T1000 (cell line): ENCODE measurements at places on chromosomes 3 and 15.
A peak's percentile ranks its signal among the peaks of the same experiment; 100 is the strongest.

DNA sequence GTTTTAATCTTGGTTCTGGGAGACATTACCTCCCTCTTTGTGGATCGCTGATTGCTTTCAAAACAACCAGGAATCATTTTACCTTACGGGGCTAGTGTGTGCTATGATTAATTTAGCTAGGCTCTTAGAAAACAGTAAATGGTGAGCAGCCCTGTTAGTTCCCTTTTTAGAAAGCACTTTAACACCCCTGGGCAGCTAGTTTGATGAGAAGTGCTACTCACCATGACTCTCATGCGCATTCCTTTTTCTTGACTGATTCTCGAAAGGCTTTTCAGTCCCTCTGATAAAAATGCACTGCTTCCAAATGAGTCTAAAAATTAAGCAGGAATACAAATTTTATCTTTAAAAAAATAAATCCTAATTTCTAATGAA, 75.3 kb upstream of the LEKR1 start:
- DNase-seq = no peak

DNA sequence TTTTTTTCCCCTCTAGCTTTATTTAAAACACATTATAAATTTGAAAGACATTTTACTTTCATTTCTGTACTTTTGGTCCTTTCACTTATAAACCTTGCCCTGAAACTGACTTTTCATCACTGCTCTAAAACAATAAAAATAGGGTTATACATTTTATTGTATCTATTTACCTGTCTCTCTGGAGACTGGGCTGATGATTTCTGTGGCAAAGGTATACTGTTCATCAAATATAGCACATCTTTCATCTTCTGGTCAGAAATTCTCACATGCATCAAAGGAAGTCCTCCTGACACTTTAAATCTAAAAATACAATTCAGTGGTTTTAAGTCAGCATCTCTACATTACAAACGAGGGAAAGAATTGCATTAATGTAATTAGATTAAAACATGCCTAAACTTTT, 86.1 kb downstream of the VPS13C start:
- DNase-seq = no peak

DNA sequence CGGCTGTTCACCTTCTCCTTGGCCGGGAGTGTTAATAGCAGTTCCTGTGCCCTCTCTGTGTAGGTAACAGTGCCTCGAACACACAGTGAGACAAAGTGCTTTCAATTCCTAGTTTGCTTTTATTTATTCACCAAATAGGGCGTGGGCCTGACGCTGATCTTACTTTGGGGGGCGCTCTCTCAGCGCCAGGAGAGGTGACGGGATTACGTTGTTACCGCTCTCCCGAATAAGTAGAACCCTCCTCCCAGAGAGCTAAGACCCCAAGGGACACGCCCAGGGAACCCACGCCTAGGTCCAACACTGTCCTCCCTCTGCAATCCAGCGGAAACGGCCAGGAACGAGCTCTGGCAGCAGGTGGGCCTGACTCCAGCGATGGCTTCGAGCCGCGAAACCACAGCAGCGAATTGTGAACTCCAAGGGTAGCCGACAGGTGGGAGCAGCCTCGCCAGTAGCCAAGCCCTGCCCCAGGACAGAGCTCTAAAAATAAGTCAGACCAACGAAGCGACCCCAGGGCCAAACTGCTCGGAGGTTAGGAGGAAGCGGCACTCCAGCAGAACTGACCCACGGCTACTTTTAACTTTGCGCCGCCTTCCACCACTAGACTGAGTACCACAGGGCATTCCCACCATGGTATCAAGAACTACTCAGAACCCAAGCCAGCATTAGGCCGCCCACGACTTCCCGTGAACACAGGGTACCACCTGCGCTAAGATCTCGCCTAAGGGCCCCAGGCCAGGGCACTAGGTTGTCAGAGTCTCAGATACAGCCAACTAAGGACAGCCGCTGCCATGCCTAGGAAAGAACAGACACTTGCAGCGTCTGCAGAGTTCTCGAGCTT, 1.6 kb upstream of the SIN3A start:
- DNase-seq = no peak

GRCh38 chr3:141411251-141411771, 43.0 kb downstream of the ZBTB38 start:
- DNase-seq = no peak

- peak; percentile 35 for DNase-seq
Observed at GRCh38 chr15:99249270-99249841, at the start of gene TTC23. TTC23 (minus strand) TSS chr15:99249581; CDS start chr15:99228712, 20,869 bp downstream.

DNA sequence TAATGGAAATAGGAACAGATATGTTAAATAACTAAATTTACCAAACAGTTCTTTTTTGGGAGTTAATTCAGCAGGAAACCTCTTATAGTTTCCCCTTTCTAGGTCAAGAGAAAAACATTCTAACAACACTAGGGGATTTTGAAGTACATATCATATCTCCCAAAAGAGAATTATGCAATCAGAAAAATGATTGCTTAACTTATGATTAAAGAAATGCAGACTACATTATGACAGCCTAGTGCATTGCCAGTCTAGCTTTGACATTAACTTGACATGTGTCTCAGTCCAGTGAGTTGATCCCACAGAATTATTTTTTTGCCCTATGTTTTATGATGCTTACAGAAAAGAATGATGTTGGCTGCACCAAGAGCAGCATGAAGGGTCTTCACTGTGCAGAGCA, 31.7 kb upstream of the NPHP3 start:
- DNase-seq = no peak
